ENCODE measurements at places on chromosomes 3 and 15. TPM values are rescaled to one million over a fixed set of nuclear protein-coding genes. Genes with fewer than 3 reads are reported as not detected.

GRCh38 chr15:83598031-83598430 is 55.9 kb upstream of the ADAMTSL3 start:
- DNase-seq, result no peak

The ARL14 gene
- not detected for polyA plus RNA-seq

- no peak for DNase-seq
These were observed 113.9 kb downstream of the SNRPN start for GRCh38 chr15:25068696-25069095.

The CDCP1 gene
- polyA plus RNA-seq, result 25.6 TPM

The SNURF gene
- 6.4 TPM for polyA plus RNA-seq

- DNase-seq, result no peak
These were observed 1.4 kb downstream of the KBTBD13 start for GRCh38 chr15:65077981-65078352.

DNA sequence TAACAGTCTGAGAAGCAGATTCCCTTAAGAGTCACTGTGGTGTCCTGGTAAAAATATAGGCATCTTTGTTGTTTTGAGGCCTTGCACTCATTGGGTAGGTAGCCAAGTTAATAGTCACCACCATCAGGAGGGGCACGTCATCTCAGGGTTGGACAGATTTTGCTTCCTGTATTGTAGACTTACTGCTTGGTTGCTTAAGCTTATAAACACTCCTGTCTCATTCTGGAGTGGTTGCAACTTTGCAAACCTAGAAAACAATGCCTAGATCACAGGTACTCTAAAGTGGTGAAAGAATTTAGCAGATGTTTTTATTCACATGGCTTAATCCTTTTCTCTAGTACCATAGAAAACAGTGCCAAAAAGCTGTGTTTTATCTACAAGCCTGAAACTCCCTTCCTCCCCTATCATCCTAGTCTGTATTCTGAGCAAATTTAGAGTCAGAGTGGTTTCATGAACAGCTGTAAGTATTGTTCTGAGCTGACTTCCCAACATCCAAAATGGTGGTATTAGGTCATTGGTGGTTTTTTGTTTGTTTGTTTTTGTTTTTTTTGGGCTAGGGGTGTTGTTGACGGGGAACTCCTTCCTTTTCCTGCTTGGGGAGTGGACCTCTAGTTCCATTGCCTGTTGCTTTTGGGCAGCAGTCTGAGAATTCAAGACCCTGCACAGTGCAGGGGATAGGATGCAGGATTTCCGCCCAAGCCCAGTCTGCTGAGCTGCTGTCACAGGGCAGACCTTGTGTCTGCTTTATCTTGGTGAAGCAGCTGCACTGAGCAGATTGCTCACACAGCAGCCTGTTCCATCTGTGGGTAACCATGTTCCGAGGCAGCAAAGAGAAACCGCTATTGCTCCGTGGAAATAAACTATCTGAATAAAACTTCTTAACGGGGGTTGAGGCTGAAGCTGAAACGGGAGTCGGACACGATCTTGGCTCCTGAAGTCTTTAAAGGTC is 202.0 kb downstream of the AKAP13 start:
- peak; percentile 64 for DNase-seq

The TRAT1 gene
- not detected for polyA plus RNA-seq

DNA sequence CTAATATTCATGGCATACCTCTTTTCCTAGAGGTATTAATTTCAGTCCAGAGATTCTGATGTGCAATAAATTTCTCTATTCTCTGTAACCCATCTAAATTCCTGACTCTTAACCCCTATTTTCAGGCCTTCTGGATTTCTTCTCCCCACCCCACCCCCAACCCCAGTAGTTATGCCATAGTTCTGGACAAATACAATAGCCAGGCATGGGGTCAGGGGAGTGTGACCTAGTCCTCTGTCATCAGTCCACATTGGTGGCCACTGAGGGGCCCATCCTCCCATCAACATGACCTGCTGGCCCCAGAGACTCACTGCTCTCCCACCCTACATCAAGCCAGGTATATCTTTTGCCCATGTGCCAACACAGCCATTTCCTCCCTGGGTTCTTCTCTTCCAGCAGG is 3.8 kb upstream of the LIPC start:
- no peak for DNase-seq

The GOLGA6L10 gene
- 0.16 TPM for polyA plus RNA-seq

DNA sequence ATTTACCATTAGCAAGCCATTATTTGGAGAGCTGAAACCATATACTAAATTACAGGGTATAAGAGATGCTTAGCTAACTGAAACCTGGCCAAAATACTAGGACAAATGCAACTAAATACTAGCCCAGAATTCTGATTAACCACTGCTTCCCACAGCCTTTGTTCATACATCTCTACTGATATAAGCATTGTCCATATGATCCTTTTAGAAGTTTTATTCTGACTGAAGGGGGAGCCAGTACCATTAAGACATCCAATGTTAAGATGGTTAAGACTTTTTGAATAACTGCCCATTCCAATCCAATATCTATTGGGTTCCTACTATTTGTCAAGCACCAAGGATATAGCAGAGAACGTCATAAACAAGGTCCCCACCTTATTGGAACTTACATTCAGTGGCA is 421.3 kb downstream of the FOXP1 start:
- no peak for DNase-seq

The ROPN1 gene
- polyA plus RNA-seq, result not detected

GRCh38 chr3:38149708-38150107 is 11.2 kb downstream of the MYD88 start:
- DNase-seq, result no peak

- no peak for DNase-seq
These were observed 37.4 kb upstream of the OR4F6 start for GRCh38 chr15:101765772-101766456.

The RETNLB gene
- polyA plus RNA-seq, result not detected

The AMIGO3 gene
- not detected for polyA plus RNA-seq

- DNase-seq, result no peak
These were observed 2.3 kb downstream of the SQOR start for GRCh38 chr15:45637141-45637540.

GRCh38 chr3:169965562-169966427 is 812 bp upstream of the SEC62 start:
- peak; percentile 5 for DNase-seq

The WDR49 gene
- not detected for polyA plus RNA-seq

GRCh38 chr15:77026501-77027110 is 31.7 kb downstream of the PSTPIP1 start:
- DNase-seq, result no peak

The KBTBD13 gene
- polyA plus RNA-seq, result not detected

The CHRNA5 gene
- polyA plus RNA-seq, result 1.2 TPM

The LAMB2 gene
- polyA plus RNA-seq, result 375 TPM

Data from fibroblast of lung (primary cell).